ENCODE measurements at places on chromosomes 4 and X.
A peak's percentile ranks its signal among the peaks of the same experiment; 100 is the strongest.

DNA sequence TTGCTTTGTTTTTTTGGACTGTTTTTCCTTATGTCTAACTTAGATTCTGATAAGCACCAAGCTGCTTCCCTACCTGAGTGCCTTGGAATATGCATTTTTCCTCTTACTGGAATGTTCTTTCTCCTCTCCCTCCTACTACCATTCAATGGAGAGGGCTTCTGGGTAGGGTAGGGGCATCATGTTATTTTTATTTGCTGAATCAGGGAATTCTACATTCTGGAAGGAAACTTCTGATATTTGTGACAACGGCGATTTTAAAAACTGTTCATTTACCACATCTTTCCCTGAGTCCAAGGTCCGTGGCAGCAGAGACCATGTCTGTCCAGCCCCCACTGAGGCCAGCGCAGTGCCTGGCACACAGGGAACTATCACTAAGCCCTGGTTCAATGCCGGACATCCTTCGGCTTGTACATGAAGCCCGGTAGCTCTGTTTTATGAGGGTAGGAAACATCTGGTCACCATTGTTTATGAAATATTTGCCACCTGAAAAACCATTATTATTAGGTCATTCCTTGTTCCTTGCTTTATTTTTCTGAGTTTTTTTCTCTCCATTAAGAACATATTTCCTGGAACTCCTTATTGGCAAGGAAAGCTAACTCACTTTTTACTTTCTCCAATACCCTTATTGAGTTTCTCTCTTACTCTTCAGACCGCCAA is 57.0 kb downstream of the PALLD start:
- DNase-seq: no peak

DNA sequence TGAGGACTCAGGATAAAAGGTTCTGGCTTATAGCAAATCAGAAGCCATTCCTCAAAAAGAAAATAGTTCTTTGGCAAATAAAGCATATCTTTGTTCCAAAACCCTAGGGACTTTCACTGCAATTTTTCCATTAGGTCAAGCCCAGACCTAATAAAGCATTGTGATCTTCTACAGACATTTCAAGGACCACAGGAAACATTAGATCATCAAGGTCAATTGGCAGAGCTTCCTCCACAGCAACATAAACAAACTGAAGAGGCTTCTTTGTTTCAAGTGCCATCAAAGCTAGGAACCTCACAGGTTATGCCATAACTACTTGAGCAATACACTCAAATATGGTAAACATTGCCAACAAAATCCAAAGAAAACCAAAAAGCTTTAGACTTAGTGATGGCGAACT is 144.9 kb downstream of the ANXA5 start:
- no peak for DNase-seq

DNA sequence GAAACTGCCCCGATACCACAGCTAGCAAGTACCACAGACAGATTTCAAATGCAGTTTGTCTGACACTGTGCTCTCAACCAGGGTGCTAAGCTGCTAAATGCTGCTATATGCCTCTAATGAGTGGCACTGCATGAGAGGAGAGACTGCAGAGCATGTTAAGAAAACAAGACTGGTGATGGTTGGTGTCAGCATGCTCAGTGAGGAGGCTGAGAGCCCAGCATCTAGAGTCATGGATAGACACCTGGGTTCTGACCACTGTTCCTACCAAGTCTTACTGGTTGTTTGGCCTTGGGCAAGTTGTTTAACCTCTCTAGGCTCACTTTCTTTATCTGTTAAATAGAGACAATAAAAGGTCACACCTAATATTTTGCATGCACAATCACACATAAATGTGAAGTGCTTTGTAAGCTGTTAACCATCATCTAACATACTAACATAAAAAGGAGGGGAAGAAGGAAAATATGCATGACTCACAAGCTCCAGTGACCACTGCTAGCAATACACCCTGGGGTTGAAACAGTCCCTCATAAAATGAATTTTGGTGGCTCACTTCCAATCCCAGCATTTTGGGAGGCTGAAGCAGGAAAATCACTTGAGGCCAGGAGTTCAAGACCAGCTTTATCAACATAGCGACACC is 20.7 kb downstream of the HHIP start:
- no peak for DNase-seq

DNA sequence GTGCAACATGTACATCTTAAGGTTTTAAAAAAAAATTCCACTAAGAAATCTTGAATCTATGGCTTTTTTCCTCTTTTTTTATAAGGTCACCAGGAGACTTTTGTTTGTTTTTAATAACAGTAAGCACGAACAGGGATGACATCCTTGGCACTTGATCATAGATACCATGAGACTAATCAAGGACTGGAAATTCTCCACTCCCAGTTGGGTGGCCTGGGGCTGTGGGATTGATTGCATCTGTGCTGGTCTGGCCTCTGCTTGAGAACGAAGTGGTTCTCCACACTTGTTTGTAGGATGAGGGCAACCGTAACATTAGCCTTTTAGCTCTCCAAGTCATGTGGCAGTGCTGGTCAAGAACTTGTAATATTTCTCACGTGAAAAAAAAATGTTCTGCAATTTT is 35.4 kb downstream of the SNX25 start:
- DNase-seq: no peak

GRCh38 chrX:28595346-28595745 is 8.1 kb downstream of the IL1RAPL1 start:
- DNase-seq: no peak

DNA sequence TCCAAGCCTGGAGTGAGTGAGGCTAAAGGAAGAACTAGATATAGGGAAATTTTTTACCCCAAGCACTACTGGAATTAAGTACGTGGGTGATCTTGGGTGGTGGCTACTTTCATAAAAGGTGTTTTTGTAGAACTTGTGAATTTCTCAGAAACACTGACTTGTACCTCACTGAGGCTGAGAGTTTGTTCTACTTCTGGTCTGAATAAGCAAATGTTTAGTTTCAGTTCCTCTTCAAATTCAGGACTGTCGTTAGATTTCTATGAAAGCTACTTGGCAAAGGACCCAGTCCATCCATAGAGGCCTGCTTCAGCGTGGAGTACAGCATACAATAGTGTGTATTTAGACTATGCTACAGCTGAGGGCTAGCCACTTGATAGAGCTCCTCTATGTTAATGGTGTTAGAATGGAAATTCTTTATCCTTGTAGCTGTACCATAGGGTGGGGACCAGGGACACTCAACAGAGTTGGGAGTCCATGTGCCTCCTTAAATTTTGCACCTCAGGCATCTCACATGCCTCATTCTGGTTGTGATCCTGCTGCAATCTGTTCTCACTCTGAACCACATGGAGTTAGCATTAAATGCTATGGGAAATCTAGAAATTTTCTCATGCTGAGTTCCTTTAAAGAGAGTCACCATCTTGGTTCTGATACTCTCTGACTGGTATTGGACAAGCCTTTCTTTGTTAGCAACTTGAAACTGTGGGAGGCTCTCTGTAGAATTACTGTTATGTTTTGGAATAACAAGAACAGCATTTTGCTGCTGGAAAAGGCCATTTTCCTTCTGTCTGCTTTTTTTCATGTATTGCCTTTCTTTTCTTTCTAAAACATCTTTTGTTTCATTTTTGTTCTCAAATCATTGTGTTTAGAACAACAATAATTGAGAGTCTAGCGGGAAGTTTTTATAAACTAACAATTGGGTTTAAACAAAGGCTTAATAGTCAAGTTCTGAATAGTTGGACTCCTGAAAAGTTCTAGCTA is 86.8 kb downstream of the PDGFRA start:
- DNase-seq: no peak

DNA sequence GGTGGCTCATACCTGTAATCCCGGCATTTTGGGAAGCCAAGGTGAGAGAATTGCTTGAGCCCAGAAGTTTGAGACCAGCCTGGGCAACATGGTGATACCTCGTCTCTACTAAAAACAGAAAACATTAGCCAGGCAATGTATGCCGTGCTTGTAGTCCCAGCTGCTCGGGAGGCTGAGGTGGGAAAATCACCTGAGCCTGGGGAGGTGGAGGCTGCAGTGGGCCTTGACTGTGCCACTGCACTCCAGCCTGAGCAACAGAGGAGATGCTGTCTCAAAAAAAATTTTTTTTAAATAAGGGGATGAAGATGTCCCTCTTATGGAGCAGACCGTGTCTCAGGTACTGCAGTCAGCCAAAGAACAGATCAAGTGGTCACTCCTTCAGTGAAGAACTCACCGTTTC is 13.5 kb downstream of the CTAG1B start:
- DNase-seq: no peak

GRCh38 chrX:17496407-17496806 is 121.4 kb downstream of the NHS start:
- no peak for DNase-seq

DNA sequence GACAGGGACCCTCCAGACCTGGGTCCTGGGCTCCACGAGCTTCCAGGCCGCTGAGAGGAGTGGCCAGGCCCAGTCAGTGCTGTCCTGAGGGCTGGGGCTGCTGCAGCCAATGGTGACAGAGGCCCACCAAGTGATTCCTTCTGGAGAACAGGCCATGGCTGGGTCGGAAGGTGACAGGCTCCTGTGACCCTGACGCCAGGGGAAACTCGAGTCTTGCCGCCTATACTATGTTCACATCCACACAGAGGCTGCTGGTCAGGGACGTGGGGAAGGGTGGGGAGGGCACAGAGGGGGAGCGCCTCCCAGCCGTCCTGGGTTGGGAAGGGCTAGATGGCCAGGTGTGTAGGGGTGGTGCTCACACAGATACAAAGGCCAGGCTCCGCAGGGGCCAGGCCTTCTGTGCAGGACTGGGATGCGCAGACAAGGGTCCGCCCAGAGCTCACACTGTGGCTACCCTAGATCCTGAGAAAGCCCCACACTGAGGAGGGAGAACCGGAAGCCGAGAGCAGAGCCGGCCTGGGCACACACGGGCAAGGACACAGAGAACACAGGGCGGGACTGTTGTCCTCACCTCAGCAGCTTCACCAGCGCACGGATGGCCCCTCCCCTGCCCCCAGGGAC is 81.4 kb downstream of the HTRA3 start:
- DNase-seq: peak; percentile 46
